ENCODE measurements at places on chromosomes 2 and 18. TPM values are rescaled to one million over a fixed set of nuclear protein-coding genes. Genes with fewer than 3 reads are reported as not detected.

GRCh38 chr2:100237770-100238169, 84.5 kb downstream of the LONRF2 start:
- peaks cover 6% of the 10 kb centered on the region for H3K4me1 ChIP-seq
- no peak overlapping the region for H3K4me3 ChIP-seq
- no peaks in the 10 kb centered on the region for H3K36me3 ChIP-seq
- no peaks in the 10 kb centered on the region for H3K27me3 ChIP-seq
- no peak overlapping the region for H3K27ac ChIP-seq

GRCh38 chr2:118044103-118044716, 30.3 kb upstream of the CCDC93 start:
- peaks cover 21% of the 10 kb centered on the region for H3K4me1 ChIP-seq
- H3K27ac ChIP-seq, result no peak overlapping the region
- no peaks in the 10 kb centered on the region for H3K36me3 ChIP-seq
- peaks cover 25% of the 10 kb centered on the region for H3K27me3 ChIP-seq
- H3K4me3 ChIP-seq, result no peak overlapping the region

DNA sequence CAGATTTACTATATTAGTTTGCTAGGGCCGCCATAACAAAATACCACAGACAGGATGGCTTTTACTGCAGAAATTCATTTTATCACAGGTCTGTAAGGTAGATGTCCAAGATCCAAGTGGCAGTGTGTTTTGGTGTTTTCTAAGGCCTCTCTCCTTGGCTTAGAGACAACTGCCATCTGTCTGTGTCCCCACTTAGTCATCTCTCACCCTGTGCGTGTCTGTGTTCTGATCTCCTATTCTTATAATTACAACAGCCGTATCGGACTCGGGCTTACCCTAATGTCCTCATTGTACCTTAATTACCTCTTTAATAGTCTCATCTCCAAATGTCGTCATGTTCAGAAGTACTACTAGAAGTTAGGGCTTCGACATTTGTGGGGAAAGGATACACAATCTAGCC, 362.3 kb upstream of the CDH19 start:
- no peaks in the 10 kb centered on the region for H3K36me3 ChIP-seq
- H3K27me3 ChIP-seq, result no peaks in the 10 kb centered on the region

DNA sequence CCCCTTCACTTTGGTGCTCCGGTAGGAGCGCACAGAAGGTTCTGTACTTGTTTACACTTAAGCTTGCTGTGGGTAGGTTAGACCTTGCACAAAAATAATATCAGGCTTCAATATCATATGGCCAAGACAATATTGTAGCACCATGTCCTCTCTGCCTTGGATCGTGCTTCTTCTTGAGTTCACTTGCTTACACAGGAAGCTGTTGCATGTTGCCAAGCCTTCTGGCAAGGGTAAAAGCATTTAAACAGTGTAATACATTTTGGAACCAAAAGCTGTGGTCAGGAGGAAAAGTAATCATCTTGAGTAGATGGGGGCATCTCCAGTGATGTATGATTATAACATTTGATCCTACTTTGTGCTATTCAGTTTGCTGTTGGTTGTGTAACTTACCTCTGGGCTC, 197.5 kb downstream of the LTBP1 start:
- DNase-seq, result no peak
- no peak overlapping the region for H3K4me3 ChIP-seq
- H3K27me3 ChIP-seq, result no peaks in the 10 kb centered on the region
- H3K4me1 ChIP-seq, result peaks cover 25% of the 10 kb centered on the region
- peaks cover 56% of the 10 kb centered on the region for H3K36me3 ChIP-seq

GRCh38 chr2:234329202-234329960, 167.5 kb downstream of the ARL4C start:
- DNase-seq, result no peak
- H3K27ac ChIP-seq, result no peak overlapping the region

DNA sequence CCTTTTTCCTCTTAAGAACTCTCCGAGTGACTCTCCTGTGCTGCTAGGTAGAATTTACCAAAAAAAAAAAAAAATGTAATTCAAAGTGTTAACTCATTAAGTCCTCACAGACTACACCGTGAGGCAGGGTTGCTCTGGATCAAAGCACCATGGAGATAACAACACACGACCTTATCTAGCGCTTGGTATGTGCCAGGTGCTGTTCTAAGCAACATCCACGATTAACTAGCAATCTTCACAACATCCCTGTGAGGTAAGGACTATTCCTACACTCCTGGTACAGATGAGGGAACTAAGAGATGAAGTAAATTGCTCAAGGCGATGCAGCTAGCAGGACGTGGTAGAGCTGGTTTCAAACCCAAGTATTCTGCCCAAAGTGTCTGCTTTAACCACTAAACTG, 1.8 kb downstream of the MOGAT1 start:
- DNase-seq, result no peak
- H3K4me1 ChIP-seq, result peaks cover 7% of the 10 kb centered on the region
- H3K27ac ChIP-seq, result no peak overlapping the region
- H3K27me3 ChIP-seq, result peaks cover 17% of the 10 kb centered on the region
- no peaks in the 10 kb centered on the region for H3K36me3 ChIP-seq

- no peaks in the 10 kb centered on the region for H3K4me1 ChIP-seq
- no peak for DNase-seq
- H3K27me3 ChIP-seq, result no peaks in the 10 kb centered on the region
- H3K27ac ChIP-seq, result no peak overlapping the region
- H3K4me3 ChIP-seq, result no peak overlapping the region
- H3K36me3 ChIP-seq, result no peaks in the 10 kb centered on the region
These were observed 278.4 kb downstream of the AGPS start for GRCh38 chr2:177670791-177671535.

SIGLEC15 gene
- 8.0 TPM for total RNA-seq

ZC3H15 gene
- 71.9 TPM for total RNA-seq

ZNF385B gene
- total RNA-seq, result 1.1 TPM

RAD51AP2 gene
- total RNA-seq, result not detected
